ENCODE measurements at places on chromosomes 3 and 15.

DNA sequence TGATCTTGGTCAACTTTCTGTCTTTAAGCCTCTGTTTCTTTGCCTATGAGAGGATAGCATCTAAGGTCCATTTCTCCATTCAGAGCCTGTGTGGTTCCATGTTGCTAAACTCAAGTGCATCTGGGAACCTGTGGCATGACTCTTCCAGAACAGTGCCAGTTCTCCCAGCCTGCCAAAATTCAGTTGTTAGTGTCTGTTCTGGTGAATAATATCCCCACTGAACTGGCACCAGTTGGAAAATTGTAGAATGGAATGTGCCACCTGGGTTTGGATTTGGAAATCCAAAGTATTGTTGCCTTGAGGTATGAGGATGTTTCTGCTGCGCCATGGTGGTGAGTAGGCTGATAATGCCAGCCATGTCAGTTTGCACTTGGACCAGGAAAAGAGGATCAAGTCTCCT is 31.3 kb downstream of the TIMP4 start:
- H3K27me3 ChIP-seq, result peaks cover 14% of the 10 kb centered on the region
- no peak for DNase-seq
- H3K4me3 ChIP-seq, result no peak overlapping the region

DNA sequence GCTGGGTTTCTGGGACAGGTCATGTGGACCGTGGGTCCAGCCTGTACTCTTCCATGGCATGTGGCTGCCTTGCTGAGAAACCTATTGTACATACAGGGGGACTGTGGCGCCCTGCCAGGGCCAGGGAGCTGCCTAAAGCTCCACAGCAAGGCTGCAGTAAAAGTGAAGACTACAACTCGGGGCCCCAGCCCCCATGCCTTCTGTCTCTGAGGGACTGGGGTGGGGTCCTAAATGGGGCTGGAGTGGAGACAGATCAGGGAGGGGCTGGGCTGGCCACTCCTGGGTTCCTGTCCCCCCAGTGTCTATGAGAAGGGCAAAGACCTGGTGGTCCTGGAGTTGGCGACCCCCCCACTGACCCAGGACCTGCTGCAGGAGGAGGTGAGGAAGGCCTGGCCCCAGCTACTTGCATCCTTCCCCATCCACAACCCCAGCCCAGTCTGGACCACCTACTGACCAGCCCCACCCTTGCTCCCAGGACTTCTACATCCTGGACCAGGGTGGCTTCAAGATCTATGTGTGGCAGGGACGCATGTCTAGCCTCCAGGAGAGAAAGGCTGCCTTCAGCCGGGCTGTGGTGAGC is 7.3 kb downstream of the VILL start:
- H3K27ac ChIP-seq, result no peak overlapping the region
- no peak overlapping the region for H3K4me3 ChIP-seq
- no peak for DNase-seq
- H3K27me3 ChIP-seq, result no peaks in the 10 kb centered on the region

GRCh38 chr3:61157414-61157813 is 93.8 kb downstream of the FHIT start:
- no peaks in the 10 kb centered on the region for H3K4me1 ChIP-seq
- DNase-seq, result no peak
- no peak overlapping the region for H3K27ac ChIP-seq
- H3K4me3 ChIP-seq, result no peak overlapping the region
- no peaks in the 10 kb centered on the region for H3K27me3 ChIP-seq

- no peak for DNase-seq
- no peak overlapping the region for H3K27ac ChIP-seq
- no peaks in the 10 kb centered on the region for H3K36me3 ChIP-seq
- H3K4me3 ChIP-seq, result no peak overlapping the region
- H3K4me1 ChIP-seq, result peaks cover 6% of the 10 kb centered on the region
Observed at GRCh38 chr3:124935264-124935663, 713 bp upstream of the MUC13 start.

GRCh38 chr15:55770806-55771205 is 27.9 kb upstream of the PRTG start:
- H3K27ac ChIP-seq, result no peak overlapping the region
- H3K27me3 ChIP-seq, result no peaks in the 10 kb centered on the region

DNA sequence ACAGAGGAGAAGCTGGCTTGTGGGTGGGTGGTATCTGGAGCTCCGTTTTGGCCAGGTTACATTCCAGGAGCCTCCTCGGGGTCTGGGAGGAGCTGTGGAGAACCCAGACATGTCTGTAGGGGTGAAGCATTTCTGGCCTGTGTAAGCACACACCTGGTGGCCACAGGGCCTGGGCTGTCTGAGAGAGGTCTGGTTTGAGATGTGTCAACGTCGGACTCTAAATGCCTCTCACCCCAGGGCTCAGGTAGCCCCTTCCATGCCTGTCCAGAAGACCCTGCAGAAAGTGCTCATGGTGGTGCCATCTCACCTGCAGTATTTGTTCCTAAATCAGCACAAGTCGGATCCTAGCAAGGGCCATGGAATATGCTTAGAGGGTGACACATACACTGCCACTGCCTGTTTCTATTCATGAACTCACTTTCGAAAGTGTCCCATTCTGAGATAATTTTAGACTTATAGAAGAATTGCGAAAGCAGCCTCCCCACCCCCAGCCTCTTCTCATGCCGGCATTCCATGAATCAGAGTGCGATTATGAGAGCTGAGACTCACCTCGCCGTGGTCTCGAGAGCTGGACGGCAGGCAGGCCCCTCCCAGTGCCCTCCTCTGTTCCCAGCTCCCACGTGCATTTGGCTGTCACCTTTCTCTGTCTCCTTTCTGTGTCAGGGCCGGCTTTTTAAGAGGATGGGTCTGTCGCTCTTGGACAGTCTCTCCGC is 63.7 kb downstream of the KLF15 start:
- H3K4me3 ChIP-seq, result no peak overlapping the region
- no peak overlapping the region for H3K27ac ChIP-seq
- H3K36me3 ChIP-seq, result no peaks in the 10 kb centered on the region
- no peak for DNase-seq

- no peaks in the 10 kb centered on the region for H3K4me1 ChIP-seq
- DNase-seq, result no peak
- peaks cover 3% of the 10 kb centered on the region for H3K27me3 ChIP-seq
Observed at GRCh38 chr3:186133980-186134379, 25.1 kb upstream of the ETV5 start.

DNA sequence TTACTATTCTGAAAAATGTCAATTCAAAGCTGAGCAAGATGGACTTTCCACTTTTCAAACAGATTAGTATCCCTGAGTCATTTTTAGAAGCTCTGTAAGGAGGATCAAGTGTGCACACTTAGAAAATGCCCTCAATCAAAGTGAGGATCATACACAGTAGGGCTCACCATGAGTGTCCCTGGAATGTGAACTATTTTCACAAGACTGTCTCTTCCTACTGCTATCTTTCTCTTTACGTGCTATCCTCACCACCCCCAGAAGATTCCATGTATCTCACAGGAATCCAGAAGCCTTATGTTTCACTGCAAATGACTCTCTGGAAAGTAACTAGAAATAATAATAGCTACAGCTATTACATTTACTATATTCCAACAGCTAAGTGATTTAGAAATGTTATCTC is 349.9 kb upstream of the TGFBR2 start:
- H3K27me3 ChIP-seq, result no peaks in the 10 kb centered on the region
- no peak overlapping the region for H3K27ac ChIP-seq
- no peak for DNase-seq
- peaks cover 4% of the 10 kb centered on the region for H3K4me1 ChIP-seq
- no peaks in the 10 kb centered on the region for H3K36me3 ChIP-seq
- no peak overlapping the region for H3K4me3 ChIP-seq

- H3K27me3 ChIP-seq, result no peaks in the 10 kb centered on the region
- DNase-seq, result no peak
- H3K4me1 ChIP-seq, result no peaks in the 10 kb centered on the region
- no peaks in the 10 kb centered on the region for H3K36me3 ChIP-seq
- H3K27ac ChIP-seq, result no peak overlapping the region
Observed at GRCh38 chr3:7204848-7205156, 343.9 kb downstream of the GRM7 start.
